ENCODE measurements at places on chromosomes 1 and 21.
A peak's percentile ranks its signal among the peaks of the same experiment; 100 is the strongest.

DNA sequence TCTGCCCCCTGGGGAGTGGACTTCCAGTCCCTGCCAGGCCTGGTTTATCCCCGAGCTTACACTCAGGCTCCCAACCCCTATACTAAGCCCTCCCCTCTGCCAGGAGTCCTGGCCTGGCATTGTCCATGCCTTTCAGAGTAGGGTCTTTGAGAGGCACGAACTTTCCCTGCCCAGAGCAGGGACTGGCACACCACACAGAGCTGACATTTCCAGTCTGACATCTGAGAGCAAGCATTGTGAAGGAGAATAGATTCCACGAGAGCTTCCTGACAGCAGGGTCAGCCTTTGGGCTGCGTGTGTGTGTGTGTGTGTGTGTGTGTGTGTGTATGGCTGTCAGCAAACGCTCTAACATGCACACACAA, 59.5 kb upstream of the LAPTM5 start:
- DNase-seq, result no peak

DNA sequence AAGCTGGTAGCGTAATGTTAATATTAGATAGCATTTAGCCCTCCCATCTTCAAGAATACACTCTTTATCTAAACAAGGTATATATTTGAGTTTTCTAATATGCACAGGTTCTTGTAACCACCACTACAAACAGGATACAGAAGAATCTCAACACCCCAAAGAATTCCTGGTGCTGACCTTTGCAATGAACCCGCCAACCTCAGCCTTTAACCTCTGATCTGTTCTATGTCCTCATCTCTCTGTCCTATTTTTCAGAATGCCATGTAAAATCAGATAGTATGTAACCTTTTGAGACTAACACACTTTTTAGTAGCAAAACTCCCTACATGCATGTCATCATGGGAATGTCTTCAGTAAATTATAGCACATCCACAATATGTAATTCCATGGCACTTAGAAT, 71.1 kb downstream of the LRRC8C start:
- DNase-seq, result no peak

- DNase-seq, result peak; percentile 66
Measured at GRCh38 chr1:99943223-99943794, 26.5 kb upstream of the SLC35A3 start.

- DNase-seq, result no peak
Measured at GRCh38 chr1:172019976-172020375, 178.7 kb downstream of the DNM3 start.

DNA sequence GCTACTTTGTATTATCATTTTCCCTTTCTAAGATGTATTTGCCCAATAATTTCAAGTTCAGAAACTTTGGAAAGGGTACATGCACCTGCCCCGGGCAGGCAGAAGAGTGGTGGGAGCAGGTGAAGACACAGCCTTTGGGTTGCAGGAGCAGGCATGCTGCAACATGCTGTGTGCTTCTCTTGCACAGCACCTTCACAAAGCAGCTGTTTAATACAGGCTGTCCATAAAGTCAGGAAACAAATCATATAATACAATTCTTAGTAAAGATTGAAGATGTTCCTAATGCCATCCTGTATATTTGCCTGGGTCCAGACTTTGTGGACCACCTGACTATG, 182.9 kb downstream of the ZNF281 start:
- DNase-seq, result no peak

Data from islet precursor cell (in vitro differentiated cells).